ENCODE measurements at places on chromosomes 11 and 22.

GRCh38 chr11:103241574-103241973 lies 132.3 kb downstream of the DYNC2H1 start:
- DNase-seq: no peak

GRCh38 chr22:39220890-39221850 lies 23.6 kb downstream of the PDGFB start:
- no peak for DNase-seq

- no peak for DNase-seq
Measured at GRCh38 chr11:28223577-28223976, 115.4 kb downstream of the METTL15 start.

GRCh38 chr22:24201681-24202614 lies 20.7 kb downstream of the SUSD2 start:
- DNase-seq: no peak

GRCh38 chr22:21585389-21585788 lies 17.9 kb downstream of the UBE2L3 start:
- DNase-seq: no peak

GRCh38 chr22:40385036-40385782 lies 14.8 kb downstream of the SGSM3 start:
- no peak for DNase-seq

GRCh38 chr22:43706571-43707328 lies 105.4 kb downstream of the EFCAB6 start:
- DNase-seq: no peak

GRCh38 chr11:70670676-70671034 lies 272.3 kb downstream of the CTTN start:
- no peak for DNase-seq

GRCh38 chr11:8097468-8097867 lies 16.5 kb downstream of the TUB start:
- DNase-seq: no peak

DNA sequence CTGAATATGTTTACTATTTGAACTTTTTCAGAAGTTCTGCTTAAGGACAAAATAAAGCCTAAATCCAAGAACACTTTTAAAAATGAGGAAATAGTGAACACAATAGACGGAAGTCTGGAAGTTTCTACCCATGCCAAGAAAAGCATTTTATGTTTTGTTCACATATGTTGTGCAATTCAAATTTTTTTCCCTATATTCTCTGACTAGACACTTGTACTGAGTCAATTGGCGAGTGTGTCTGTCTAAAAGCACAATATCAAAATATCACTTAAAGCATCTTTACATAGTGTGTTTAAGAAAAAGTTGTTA lies 29.2 kb downstream of the INCENP start:
- no peak for DNase-seq

DNA sequence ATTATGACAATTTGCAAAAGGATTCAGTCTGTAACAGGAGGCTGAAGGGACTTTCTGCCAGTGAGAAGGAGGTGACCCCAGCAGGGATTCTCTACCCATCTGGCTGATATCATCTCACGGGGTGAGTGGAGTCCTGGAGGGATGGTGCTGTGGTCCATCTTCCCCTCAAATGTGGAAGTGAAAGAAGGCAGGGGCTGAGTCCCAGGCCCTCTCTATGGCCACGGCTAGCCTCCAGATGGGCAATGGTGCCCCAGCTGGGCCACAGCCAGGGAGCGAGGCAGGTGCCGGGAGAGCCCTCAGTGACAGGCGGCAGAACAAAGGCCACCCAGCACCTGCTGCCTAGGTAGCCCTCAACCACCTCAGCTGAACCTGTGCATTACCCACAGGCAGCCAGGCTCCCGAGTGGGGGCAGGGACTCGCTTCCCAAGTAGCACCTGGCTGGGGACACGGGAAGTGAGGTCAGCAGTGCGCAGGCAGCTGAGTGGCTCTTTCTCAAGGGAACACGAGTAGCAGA lies 6.7 kb downstream of the NECTIN1 start:
- peak; percentile 77 for DNase-seq

GRCh38 chr11:64224891-64225607 lies 937 bp downstream of the TRPT1 start:
- DNase-seq: no peak

GRCh38 chr11:133147625-133148024 lies 384.7 kb downstream of the OPCML start:
- DNase-seq: no peak

GRCh38 chr11:121449123-121449522 lies 3.0 kb upstream of the SORL1 start:
- DNase-seq: no peak

DNA sequence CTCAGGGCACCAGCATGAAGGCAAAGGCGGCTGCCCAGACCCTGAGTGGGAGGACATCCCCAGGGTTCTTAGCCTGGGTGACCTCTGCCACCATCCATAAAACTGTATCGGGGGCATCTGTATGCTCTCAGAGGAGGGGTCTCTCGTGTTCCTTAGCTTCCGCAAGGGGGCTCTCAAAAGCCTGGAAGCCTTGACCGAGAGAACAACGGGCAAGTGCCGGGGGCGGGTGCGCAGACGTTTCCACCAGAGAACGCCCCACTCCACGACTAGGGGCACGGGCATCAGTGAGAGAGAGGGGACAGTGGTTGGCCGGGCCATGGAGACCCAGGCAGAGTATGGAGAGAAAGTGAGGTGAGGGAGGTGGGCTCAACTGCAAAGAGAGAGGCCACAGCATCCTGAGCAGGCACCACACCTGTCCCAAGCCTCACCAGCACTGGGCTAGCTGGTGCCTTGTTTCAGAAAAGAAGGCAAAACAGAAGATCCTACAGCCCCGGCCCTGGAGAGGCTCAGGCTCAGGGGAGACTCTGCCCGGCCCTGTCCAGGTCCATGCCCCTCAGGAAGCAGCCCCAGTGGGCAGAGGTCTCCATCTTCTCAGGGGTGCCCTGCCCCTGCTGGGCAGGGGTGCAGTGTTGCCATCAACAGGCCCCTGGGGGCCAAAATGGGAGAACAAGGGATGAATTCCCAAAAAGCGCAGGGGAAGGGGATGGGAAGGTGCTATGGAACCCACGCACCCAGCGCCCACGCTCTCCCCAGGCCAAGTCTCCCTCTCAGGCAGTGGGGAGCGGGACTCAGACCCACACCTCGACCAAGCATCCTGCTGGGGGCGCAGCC lies 5.9 kb downstream of the TSPAN32 start:
- no peak for DNase-seq

- no peak for DNase-seq
Measured at GRCh38 chr11:100955318-100955717, 174.3 kb downstream of the PGR start.

- no peak for DNase-seq
Measured at GRCh38 chr22:35638001-35638400, 10.2 kb upstream of the APOL6 start.

DNA sequence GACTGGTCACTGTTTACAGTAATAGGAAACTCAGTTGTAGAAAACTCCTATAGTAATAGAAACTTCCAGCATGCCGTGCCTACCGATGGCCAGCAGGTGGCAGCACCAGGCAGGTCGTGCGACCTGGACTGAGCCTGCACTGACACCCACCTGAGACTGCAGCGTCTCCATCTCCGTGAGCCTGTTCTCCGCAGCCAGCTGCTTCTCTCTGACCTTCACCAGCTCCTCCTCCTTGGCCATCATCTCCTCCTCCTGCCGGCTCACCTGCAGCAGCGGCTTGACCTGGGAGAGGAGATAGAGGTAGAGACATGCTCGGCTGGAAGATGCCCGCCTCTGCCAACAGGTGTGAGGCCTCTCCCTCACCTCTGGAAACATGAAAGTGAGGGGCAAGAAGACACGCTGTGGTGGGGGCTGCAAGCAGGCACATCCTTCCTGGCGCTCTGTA lies 48.5 kb downstream of the APOL1 start:
- peak; percentile 13 for DNase-seq

DNA sequence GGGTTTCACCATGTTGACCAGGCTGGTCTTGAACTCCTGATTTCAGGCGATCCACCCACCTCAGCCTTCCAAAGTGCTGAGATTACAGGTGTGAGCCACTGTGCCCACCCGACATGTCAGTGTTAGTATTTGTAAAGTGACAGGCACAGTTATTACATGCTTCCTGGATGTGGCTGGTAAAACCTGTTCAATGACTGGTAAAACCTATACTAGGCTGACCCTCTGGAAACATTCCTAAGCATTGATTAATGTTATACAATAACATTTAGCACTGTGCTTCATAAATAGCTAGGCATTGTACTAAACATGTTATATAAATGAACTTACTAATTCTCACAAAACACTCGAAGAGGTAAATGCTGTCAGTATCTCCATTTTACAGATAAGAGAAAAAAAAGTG lies 20.9 kb upstream of the JHY start:
- no peak for DNase-seq

GRCh38 chr22:27022896-27023361 lies 365.5 kb downstream of the MIAT start:
- DNase-seq: no peak

GRCh38 chr22:37394341-37394740 lies 32.9 kb downstream of the ELFN2 start:
- DNase-seq: no peak

- DNase-seq: no peak
Measured at GRCh38 chr11:129428557-129428956, 52.9 kb downstream of the BARX2 start.

GRCh38 chr11:121281698-121282097 lies 10.9 kb upstream of the SC5D start:
- DNase-seq: peak; percentile 48

GRCh38 chr11:35494957-35495490 lies 30.4 kb downstream of the PAMR1 start:
- DNase-seq: no peak

DNA sequence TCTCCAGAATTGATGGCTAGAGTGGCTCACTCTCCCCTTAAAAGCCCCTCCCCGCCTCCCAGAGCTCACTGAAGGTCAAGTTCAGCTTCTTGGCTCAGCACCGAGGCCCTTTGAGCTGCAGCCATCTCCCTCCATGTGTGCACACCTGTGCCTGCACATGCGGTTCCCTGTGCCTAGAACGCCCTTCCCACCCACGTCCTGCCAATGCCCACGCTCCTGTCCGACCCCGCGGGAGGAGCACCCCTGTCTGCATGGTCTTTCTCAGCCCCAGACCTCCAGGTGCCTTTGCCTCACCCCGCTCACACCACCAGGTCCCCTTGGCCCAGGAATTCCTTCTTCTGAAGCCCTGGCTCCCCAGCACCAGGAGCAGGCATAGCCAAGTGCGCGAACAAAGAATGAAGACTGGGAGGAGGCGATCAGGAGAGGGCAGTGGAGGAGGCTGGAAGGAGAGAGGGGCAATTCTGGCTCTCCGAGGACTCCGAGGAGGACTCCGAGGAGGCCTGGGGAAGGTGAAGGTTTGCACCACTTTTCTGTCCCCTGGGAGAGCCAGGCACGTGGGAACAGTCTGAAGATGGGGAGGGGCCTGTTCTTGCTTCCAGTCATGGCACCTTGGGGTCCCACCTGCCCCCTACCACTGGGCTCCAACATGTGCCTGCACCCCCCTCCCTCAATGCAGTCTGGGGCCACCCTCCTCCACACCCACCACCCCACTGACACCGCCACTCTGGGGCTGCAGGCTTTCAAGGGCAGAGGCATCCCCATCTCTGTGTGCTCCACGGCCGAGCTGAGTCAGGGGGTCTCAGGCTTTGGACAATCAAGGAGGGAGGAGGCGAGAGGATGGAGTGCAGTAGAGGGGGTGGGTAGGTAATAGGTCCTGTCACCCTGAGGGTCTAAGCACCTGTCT lies 17.7 kb downstream of the IGF2 start:
- no peak for DNase-seq

DNA sequence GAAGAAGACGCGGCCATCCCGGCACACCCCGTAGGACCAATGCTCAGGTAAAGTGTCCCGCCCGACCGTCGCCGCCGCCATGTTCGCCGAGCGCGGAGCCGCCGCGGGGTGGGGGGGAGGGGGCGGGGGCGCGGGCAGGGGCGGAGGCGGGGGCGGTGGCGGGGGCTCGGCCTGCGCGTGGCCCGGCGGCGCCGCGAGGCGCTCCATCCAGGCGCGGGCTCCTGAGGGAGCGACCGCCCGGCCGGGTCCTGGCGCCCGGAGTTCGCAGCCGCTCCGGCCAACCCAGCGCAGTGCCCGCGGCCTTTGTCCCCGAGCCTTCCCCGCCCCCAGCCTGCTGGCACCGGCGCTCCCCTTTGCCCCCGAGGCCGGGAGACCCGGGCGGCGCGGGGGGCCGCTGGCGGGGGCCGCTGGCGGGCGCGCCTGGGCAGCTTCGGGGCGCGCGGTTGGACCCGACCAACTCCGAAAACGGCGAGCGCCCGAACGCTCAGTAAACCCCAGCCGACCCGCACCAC lies at the start of gene PLEKHA7:
Gene PLEKHA7, minus strand, starts transcription at position 94 of the 512 bp plus-strand sequence. Its CDS starts 13 bp downstream, at position 81.
- DNase-seq: peak; percentile 89

DNA sequence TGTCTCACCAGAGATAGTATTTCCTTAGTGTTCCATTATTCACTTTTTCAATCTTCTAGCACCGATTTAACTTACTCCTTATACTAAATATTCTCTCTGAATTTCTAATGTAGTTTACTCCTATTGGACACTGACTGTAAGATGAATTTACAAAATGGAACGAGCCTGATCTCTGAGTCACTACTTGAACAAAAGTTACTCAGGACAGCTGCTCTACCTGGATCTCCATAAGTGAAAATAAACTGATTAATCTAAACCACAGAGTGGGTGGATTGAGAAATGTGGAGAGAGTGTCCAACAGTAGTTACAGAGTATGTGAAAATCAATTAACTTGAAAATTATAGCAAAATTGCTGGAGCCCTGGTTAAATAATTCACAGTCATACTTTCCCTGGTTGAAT lies 141.7 kb upstream of the CHORDC1 start:
- DNase-seq: no peak

DNA sequence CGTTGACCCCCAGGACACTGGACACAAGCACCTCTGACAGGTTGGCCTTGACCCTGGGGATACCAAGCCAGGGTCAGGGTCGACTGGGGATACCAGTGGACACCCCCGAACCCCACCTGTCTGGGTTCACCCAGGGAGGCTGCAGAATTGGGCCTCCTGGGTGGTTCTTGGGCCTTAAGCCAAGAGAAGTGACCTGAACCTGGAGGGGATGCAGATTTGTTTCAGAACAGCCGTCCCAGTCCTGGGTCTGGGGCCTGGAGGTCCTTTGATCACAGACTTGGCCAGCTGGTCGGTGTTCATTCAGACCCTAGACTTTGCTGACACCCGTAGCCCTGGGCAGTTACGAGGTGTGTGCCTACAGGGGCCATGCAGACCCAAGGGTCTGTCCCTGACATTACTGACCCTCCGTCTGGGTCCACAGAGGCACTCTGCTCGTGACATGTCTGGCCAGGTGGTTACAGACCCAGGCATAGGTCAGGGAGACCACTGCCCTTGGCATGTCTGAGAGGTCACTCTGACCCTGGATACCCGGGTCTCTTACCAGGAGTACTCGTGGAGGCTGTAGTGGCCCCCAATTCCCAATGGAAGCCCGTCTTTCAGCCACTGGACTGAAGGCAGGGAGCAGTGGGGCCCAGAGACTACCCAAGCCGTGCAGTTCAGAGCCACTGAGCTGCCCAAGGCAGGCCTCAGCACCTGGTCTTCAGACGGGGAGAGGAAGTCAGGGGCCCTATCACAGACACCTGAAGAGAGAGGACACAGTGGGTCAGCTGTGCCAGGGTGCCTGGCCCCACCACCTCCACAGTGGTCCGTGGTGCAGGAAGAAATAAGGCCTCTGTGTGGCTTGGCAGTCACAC lies 6.4 kb downstream of the SIGIRR start:
- no peak for DNase-seq

All from NCI-H526 (cell line).